Activated CD8-positive, alpha-beta memory T cell treated with anti-CD3 and anti-CD28 coated beads, Interleukin-2, amount 10 ng/mL, durations not matched to agents 7 days and 5 days (primary cell): ENCODE measurements at places on chromosomes 6 and 20. TPM values are rescaled to one million over a fixed set of nuclear protein-coding genes. Genes with fewer than 3 reads are reported as not detected.
A peak's percentile ranks its signal among the peaks of the same experiment; 100 is the strongest.

- no peaks in the 10 kb centered on the region for H3K36me3 ChIP-seq
- peaks cover 6% of the 10 kb centered on the region for H3K27me3 ChIP-seq
- H3K4me3 ChIP-seq = no peak overlapping the region
- no peak for DNase-seq
- no peaks in the 10 kb centered on the region for H3K4me1 ChIP-seq
These were observed 89.3 kb downstream of the CAP2 start for GRCh38 chr6:17482711-17483110.

DNA sequence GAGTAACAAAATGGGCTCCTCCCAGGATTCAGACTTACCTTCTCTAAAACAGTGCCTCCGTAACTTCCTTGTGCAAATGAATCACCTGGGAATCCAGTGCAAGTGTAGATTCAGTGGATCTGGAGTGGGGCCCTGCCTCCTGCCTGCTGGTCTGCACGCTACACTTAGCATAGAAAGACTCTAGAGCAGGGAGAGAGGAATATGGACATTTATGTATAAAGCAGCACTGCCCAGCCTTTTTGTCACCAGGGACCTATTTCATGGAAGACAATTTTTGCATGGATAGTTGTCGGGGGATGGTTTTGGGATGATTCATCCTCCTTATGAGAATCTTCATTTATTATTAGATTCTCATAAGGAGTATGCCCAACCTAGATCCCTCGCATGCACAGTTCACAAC lies 42.3 kb upstream of the L3MBTL3 start:
- H3K4me1 ChIP-seq = no peaks in the 10 kb centered on the region
- no peak overlapping the region for H3K4me3 ChIP-seq
- no peak for DNase-seq

- no peak for DNase-seq
- no peaks in the 10 kb centered on the region for H3K36me3 ChIP-seq
- H3K27ac ChIP-seq = no peak overlapping the region
These were observed 46.4 kb upstream of the SLC35B3 start for GRCh38 chr6:8481727-8482126.

The ATP9A gene
- 2.4 TPM for total RNA-seq

The TAGAP gene
- total RNA-seq = 44.8 TPM

DNA sequence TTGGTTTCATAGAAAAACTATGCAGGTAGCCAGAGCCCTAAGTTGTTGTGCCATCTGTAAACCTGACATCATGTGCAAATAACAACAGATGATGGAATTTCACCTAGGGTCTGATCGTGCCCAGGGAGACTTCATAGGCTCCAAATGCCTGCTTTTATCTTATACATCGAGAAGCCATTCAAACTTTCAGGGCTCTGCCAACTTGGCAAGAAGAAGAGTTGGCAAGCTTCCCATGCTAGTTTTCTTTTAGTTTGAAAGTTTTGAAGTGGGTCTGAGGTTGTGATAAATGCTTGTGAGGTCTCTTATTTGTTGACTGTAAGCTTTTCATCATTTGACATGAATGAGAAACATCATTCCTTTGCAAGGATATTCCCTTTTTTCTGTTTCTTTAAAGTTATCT lies 175.4 kb upstream of the FLRT3 start:
- H3K27me3 ChIP-seq = no peaks in the 10 kb centered on the region
- DNase-seq = no peak
- no peak overlapping the region for H3K27ac ChIP-seq

- H3K4me1 ChIP-seq = peaks cover 35% of the 10 kb centered on the region
- DNase-seq = peak; percentile 65
- peak overlapping the region; percentile 90 for H3K4me3 ChIP-seq
- peak overlapping the region; percentile 87 for H3K27ac ChIP-seq
- H3K27me3 ChIP-seq = no peaks in the 10 kb centered on the region
- H3K36me3 ChIP-seq = peaks cover 54% of the 10 kb centered on the region
These were observed 1.1 kb downstream of the PPP1R18 start for GRCh38 chr6:30685157-30686008.

- no peak overlapping the region for H3K4me3 ChIP-seq
- H3K36me3 ChIP-seq = peaks cover 2% of the 10 kb centered on the region
- no peak overlapping the region for H3K27ac ChIP-seq
These were observed 13.8 kb downstream of the SPTLC3 start for GRCh38 chr20:13022401-13023155.

The RBM24 gene
- not detected for total RNA-seq

DNA sequence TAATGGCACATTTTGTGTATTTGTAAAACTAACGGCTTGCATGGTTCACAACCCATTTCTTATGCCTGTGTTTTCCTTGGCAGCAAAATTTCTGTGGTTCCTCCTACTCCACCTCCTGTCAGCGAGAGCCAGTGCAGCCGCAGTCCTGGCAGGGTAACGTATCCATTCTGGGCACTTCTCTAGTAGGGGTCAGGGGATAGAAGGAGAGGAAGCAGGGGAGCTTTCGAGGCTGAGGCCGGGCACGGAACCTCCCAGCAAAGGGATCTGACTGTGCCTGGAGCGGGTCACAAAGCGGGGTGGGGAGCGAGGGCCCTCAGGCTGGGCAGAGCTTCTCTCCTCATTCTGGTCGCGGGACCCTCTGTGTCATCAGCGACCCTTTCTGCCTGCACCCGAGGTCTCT lies 58.4 kb downstream of the SYTL3 start:
- H3K27ac ChIP-seq = peak overlapping the region; percentile 2
- no peaks in the 10 kb centered on the region for H3K27me3 ChIP-seq
- no peak for DNase-seq
- H3K36me3 ChIP-seq = peaks cover 45% of the 10 kb centered on the region
- H3K4me1 ChIP-seq = peaks cover 22% of the 10 kb centered on the region
- no peak overlapping the region for H3K4me3 ChIP-seq

DNA sequence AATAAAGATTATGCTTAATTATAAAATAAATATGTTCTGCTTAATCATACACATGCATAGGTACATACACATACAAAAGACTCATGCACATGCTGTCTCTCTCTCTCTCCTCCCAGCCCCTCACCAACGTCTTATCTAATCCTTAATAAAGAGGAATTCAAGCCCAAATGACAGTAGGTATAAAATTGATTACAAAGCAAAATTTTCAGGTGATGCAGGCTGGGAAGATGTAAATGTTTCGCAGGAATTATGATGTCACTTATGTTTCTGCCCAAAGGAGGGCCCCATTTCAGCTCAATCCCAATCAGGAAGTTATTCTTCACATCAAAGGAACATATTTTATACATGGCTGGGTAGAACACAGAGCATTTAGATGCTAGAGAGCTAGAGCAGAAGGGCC lies 284.6 kb upstream of the ID4 start:
- no peak for DNase-seq
- H3K27me3 ChIP-seq = no peaks in the 10 kb centered on the region
- no peaks in the 10 kb centered on the region for H3K36me3 ChIP-seq
- no peak overlapping the region for H3K4me3 ChIP-seq
- H3K4me1 ChIP-seq = no peaks in the 10 kb centered on the region

- DNase-seq = peak; percentile 27
- H3K27ac ChIP-seq = no peak overlapping the region
- peaks cover 40% of the 10 kb centered on the region for H3K4me1 ChIP-seq
- no peak overlapping the region for H3K4me3 ChIP-seq
- H3K27me3 ChIP-seq = peaks cover 77% of the 10 kb centered on the region
- H3K36me3 ChIP-seq = no peaks in the 10 kb centered on the region
These were observed 50.2 kb downstream of the ERMARD start for GRCh38 chr6:169801396-169802160.

DNA sequence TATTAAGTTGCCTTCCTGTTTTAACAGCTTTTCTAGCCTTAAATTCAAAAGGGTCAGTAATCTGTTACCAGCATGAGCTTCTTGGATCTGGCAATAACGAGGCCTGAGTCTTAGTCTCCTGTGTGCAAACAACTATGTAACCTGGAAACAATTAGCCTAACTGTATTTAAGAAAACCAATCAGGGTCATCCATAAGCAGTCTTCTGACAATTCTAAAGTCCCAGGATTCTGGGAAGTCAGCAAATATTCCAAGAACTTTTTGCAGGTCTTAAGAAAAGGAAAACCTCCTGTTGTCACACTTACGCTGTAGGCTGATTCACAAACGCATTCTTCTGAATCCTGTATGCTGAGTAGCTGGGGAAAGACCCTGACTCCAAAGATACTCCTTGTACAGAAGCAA lies 90.4 kb downstream of the COL12A1 start:
- no peaks in the 10 kb centered on the region for H3K4me1 ChIP-seq
- no peaks in the 10 kb centered on the region for H3K27me3 ChIP-seq
- H3K27ac ChIP-seq = no peak overlapping the region
